Pancreas (tissue), 10 donors: ENCODE measurements at places on chromosomes 1 and 21. TPM values are rescaled to one million over a fixed set of nuclear protein-coding genes. Genes with fewer than 3 reads are reported as not detected.

B3GALT5 gene
- 4.6 TPM for total RNA-seq

ATAD3C gene
- total RNA-seq: 4.3 TPM

APCS gene
- 28.5 TPM for total RNA-seq

SPATA45 gene
- total RNA-seq: not detected

CLEC20A gene
- total RNA-seq: not detected

FCAMR gene
- total RNA-seq: not detected

OR2L13 gene
- total RNA-seq: not detected

TMEM125 gene
- 56.5 TPM for total RNA-seq

CYP4X1 gene
- total RNA-seq: 1.7 TPM

GBP6 gene
- total RNA-seq: 0.09 TPM

TNFRSF4 gene
- total RNA-seq: 0.26 TPM

MGST3 gene
- 47.8 TPM for total RNA-seq

PRAMEF1 gene
- not detected for total RNA-seq

NCF2 gene
- total RNA-seq: 3.0 TPM

NECTIN4 gene
- total RNA-seq: 3.1 TPM

STUM gene
- total RNA-seq: 0.58 TPM

GUCA2A gene
- not detected for total RNA-seq

PDE9A gene
- total RNA-seq: 4.1 TPM

CA14 gene
- not detected for total RNA-seq

CELA2B gene
- 453 TPM for total RNA-seq

CDK18 gene
- 15.5 TPM for total RNA-seq

NPHS2 gene
- total RNA-seq: not detected

HLX gene
- total RNA-seq: 2.4 TPM

CYP2J2 gene
- total RNA-seq: 2.3 TPM

HIVEP3 gene
- total RNA-seq: 3.1 TPM

PTPRU gene
- total RNA-seq: 12.3 TPM

CYP4Z1 gene
- not detected for total RNA-seq

PLA2G2A gene
- total RNA-seq: 30.5 TPM

RGS4 gene
- total RNA-seq: 1.3 TPM

LTN1 gene
- 9.3 TPM for total RNA-seq

F5 gene
- 2.1 TPM for total RNA-seq

PRDX6 gene
- total RNA-seq: 89.8 TPM

PGBD5 gene
- total RNA-seq: 11.3 TPM

FBLIM1 gene
- 61.5 TPM for total RNA-seq

GUCA2B gene
- total RNA-seq: not detected

CLCA2 gene
- total RNA-seq: not detected

ETNK2 gene
- total RNA-seq: 3.8 TPM

WDR64 gene
- not detected for total RNA-seq

PTGER3 gene
- 6.4 TPM for total RNA-seq

ERICH3 gene
- total RNA-seq: 0.29 TPM

TBCE gene
- total RNA-seq: 9.1 TPM

WNT9A gene
- total RNA-seq: 2.5 TPM

IQGAP3 gene
- 0.22 TPM for total RNA-seq

CR2 gene
- not detected for total RNA-seq

CNTN2 gene
- total RNA-seq: 0.44 TPM

KCNA10 gene
- total RNA-seq: not detected

ITPKB gene
- 13.9 TPM for total RNA-seq

OXCT2 gene
- 0.95 TPM for total RNA-seq
